ENCODE measurements at places on chromosomes 16 and 17.

GRCh38 chr16:760545-761343 is at the start of gene MSLN:
Gene MSLN, plus strand, starts transcription at chr16:760734. Its CDS starts 1,947 bp downstream, at chr16:762681.
- no peak for DNase-seq

DNA sequence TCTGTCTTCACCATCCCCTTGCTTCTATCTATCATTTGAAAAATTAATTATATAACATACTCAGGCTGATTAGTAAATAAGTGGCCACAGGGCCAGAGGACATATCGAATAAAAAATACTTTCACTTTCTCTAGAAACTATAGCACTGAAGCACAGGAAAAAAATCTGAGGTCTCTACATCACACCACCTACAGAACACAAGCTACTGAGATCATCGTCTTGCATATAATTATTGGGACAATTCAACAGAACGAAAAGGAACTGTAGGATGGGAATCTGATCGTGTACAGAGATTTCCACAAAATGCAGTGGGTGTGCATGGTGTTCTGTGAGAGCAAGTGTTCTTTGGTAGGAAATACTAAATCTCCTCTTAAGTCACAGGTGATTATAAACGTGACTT is 289.6 kb upstream of the ERCC4 start:
- DNase-seq, result no peak

- no peak for DNase-seq
Observed at GRCh38 chr16:74747716-74748615, 26.7 kb downstream of the FA2H start.

- no peak for DNase-seq
Observed at GRCh38 chr16:53855056-53855455, 151.1 kb downstream of the FTO start.

- no peak for DNase-seq
Observed at GRCh38 chr17:72996791-72997190, 95.7 kb downstream of the SLC39A11 start.

Data from CD4-positive, alpha-beta T cell treated with Interleukin-15 for 4 hours (primary cell).